ENCODE measurements at places on chromosomes 12 and 14. TPM values are rescaled to one million over a fixed set of nuclear protein-coding genes. Genes with fewer than 3 reads are reported as not detected.

ERGIC2 gene
- 86.8 TPM for total RNA-seq

FOXM1 gene
- total RNA-seq, result 0.17 TPM

DNA sequence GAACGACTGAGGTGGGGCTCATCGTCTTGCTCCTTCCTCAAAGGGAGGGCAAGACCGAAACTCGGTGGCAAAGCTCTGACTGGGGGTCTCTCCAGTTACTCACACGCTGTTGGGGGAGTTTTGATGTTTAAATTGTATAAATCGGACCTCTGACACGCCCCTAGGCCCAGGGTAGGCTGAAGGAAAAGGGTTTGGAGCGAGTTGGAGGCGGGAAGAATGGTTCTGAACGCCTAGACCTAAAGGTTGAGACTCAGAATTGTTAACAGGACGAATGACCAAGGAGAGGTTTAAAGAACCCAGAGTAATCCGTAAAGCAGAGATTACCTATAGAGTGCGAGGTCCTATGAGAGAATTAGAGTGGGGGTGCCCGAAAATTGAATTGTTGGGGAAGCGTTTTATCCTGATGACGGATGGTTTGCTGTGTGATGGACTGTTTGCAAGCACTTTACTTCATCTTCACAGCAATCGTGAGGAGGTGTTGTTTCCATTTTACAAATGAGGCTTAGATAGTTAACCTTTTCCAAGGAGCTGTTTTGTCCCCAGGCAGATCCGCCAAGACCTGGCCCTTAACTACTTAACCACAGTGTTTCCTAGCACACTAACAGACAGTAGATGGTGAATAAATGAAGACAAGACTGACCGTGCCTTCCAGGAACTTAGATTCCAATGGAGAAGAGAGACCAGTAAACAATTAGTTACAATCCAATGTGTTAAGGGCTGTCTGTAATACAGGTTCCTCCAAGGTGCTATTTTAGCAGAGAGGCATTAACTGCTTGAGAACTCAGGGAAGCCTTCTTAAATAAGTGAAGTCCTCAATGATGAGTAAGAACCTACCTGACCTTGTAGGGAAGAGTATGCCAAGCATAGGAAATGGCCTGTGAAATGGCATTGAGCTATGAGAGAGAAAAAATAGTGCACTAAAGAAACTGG lies 929 bp upstream of the UBE2N start:
- DNase-seq, result no peak

DNA sequence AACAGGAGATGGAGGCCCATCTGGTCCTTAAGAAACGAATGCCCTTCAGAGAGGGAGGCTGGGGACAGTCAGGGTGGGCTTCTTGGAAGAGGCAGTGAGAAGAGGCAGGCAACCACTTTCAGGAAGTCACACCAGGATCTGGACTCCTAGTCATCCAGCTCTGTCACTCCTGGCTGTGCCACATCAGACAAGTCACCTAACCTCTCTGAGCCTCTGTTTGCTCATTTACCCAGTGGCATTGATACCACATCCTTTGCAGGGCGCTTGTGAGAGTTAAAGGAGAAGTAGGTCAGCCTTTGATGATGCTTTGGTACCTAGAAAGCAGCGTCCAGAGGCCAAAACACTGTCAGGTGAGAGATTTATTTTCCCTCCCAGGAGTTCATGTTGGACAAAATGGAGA lies 11.1 kb downstream of the CCDC197 start:
- DNase-seq, result no peak

GRCh38 chr12:101925361-101925760 lies 48.0 kb downstream of the DRAM1 start:
- no peak for DNase-seq

- DNase-seq, result no peak
These were observed 234.5 kb upstream of the PLXNC1 start for GRCh38 chr12:93913845-93914244.

DNA sequence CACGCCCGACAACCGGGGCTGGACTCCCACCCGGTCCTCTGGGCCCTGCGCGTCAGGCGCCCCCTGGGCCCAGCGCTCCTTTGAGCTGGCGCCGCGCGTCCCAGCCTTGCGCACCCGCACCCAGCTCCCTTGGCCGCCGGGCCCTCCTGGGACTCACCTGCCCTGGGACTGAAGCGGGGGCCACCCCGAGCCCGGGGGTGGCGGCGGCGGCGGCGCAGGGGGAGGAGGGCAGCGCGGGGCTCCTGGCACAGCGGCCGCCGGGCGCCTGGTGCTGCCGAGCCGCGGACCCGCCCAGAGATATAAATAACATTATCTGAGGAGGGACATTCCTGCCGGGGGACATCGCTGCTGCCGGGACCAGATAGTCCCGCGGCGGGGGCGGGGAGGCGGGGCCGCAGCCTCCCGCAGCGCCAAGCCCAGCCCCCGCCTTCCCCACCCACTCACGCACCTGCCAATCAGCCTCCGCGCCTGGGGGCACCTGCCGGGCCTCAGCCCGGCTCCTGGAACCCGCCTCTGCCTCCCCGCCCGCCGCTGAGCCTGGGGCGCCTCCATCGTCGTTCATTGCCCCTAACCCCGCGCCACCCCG lies at the start of gene SPTB:
Gene SPTB (minus strand): TSS at position 273 of the 586 bp plus-strand sequence. CDS start 56,813 bp downstream, outside the sequence.
- DNase-seq, result peak; percentile 90

- DNase-seq, result no peak
These were observed 3.2 kb downstream of the USP44 start for GRCh38 chr12:95548056-95548538.

- DNase-seq, result peak; percentile 80
These were observed 374.1 kb downstream of the ADGRD1 start for GRCh38 chr12:131327521-131328488.

- DNase-seq, result no peak
These were observed 109.4 kb downstream of the DACT1 start for GRCh38 chr14:58747181-58747580.

- no peak for DNase-seq
These were observed 29.0 kb downstream of the SLC2A3 start for GRCh38 chr12:7907009-7907408.

- DNase-seq, result peak; percentile 80
These were observed 58.2 kb downstream of the DIO3 start for GRCh38 chr14:101619484-101619883.

DNA sequence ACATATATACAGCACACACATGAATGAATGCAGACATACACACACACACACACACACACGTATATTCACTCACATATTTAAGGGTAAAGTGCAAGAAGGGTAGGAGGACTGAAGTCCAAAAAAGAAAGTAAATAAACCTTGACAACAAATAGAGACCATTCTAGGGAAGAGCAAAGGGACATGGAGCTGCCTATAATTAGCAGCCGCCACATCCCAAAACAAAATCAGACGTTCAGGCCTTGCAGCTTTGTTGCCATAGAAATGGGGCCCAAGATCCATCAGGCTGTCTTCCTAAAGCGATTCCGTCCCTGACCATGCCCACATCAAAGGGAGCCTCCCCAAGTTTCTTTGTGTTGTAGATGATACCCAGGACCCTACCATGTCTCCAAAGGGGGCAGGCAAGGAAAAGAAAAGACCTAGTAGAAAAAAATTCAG lies 703.5 kb upstream of the TBX3 start:
- no peak for DNase-seq
